ENCODE measurements at places on chromosomes 1 and 21.

GRCh38 chr21:44691686-44692085, 5.3 kb upstream of the KRTAP10-12 start:
- DNase-seq = no peak

- DNase-seq = no peak
These were observed 190.0 kb upstream of the C1orf105 start for GRCh38 chr1:172230526-172230925.

DNA sequence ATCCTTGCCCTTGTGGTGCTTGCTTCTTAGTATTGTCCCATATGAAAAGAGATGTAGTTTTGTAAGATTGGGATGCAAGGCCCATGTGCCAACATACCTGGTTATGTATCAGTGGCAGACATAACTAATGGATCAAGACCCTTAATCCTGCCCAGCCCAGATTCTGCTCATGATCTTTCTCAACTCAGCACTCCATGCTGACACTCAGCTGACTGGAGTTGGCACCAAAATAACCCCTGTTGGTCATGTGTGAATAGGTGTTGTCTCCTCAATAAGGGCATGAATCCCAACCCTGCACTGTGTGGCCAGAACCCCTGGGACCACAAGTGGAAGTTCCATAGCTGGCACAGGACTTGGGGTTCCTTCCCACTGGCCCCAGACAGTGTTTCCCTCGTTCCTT, 13.9 kb upstream of the CNR2 start:
- DNase-seq = no peak

DNA sequence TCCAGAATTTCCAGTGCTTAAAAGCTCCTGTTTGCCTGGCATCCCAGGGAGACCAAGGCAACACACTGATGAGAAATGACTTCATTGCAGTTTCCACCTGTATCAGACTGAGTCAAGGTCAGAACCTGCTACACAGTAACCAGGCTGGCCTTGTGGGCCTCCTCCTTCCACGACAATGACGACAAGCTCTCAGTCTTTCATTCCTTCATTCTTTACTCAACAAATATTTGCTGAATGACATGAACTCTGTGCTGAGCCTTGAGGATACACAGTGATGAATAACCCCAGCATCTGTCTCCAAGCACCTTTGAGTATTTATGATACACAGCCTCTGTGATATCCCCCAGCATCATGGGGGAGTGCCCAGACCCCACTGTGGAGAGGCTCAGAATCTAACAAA, 8.9 kb upstream of the LCE5A start:
- no peak for DNase-seq

- no peak for DNase-seq
These were observed 225.3 kb upstream of the B3GALT2 start for GRCh38 chr1:193411714-193412113.

DNA sequence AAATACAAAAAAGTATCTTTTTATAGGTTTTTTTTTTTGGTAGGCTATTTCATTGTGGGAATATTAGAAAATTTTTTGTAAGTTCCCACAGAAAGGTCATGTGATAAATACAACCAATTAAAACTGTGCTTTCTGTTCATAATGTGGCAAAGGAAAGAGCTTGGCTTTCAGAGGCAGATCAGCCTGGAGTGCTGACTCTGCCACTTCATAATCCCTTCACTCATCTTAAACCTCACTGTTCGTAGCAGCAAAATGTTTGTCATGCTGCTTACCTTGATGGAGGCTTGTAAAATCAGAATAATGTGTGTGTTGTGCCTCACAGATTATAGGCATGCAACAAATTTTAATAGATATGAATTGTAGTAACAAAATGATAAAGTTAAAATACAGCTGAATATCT, 176.8 kb downstream of the ZP4 start:
- DNase-seq = no peak

DNA sequence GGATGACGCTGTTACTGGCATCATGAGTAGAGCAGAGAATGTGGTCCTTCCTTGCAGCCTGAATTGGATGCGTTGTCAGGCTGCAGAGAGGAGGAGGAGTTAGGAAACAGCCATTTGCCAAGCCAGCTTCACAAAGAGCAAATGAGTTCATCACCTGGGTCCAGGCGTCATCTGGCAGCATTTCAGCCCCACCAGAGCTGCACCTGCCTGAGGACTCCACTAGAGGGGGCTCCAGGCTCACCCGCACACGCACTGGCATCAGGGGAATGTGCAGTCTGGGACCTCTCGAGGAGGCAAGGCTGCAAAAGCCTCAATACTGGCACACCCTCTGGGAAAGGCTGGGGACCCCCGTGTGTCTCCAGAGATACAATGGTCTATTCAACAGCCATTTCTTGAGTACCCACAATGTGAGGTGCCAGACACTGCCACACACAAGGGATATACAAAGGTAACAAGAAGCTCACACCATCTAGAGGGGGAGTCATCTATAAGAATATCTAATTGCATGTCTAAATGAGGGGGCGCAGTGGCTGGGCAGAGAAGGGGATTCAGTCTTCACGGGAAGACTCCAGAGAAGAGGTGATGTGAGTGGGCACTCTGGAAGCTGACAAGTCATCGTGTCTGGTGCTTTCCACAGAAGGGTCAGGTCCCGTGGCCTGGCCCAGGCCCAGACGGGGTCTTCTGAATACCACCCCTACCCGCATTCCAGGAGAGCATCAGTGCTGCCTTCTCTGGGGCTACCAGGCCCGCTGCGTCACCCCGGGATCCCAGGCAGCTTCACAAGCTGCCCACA, 53.5 kb upstream of the CNTN2 start:
- DNase-seq = no peak

DNA sequence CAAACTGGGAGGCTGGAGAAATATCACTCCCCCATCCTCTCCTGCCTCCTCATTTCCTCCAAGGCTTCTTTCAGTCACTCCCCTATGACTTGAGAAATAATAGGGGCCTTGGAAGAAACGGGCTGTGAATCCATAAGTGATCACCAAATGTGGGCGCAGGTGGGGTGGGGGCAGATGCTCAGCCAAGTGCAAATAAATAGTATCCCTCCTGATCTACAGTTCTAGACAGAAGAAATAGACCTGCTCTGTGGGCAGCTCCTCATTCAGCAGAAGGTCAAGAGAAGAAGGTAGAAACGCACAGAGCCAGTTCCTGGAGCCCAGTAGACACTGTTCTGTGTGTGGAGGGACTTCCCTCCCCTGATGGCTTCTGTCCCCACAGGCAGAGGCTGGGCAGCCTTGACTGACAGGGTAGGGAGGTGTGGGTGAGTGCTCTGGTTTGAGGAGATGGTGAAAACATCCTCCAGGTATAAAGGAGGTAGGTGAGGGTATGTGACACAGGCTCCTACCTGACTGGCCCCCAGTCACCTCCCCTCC, 17.1 kb downstream of the PAX7 start:
- no peak for DNase-seq

DNA sequence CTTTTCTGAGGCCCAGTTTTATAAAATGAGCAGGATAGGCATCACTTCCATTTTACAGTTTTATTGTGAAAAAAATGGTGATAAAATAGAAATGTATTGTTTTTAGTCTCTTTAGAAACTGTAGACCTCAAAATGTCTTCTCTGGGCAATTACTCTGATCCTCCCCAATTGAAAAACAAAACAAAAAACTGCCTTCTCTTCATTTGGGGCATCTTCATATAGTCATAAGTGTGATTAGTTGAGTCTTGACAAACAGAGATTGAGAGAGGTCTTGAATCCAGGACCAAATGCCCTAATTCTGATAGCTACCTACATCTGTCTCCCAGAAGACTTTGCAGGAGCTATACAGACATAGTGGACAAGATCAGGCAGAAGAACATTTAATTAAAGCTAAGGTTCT, 62.9 kb downstream of the LRRC8C start:
- no peak for DNase-seq

DNA sequence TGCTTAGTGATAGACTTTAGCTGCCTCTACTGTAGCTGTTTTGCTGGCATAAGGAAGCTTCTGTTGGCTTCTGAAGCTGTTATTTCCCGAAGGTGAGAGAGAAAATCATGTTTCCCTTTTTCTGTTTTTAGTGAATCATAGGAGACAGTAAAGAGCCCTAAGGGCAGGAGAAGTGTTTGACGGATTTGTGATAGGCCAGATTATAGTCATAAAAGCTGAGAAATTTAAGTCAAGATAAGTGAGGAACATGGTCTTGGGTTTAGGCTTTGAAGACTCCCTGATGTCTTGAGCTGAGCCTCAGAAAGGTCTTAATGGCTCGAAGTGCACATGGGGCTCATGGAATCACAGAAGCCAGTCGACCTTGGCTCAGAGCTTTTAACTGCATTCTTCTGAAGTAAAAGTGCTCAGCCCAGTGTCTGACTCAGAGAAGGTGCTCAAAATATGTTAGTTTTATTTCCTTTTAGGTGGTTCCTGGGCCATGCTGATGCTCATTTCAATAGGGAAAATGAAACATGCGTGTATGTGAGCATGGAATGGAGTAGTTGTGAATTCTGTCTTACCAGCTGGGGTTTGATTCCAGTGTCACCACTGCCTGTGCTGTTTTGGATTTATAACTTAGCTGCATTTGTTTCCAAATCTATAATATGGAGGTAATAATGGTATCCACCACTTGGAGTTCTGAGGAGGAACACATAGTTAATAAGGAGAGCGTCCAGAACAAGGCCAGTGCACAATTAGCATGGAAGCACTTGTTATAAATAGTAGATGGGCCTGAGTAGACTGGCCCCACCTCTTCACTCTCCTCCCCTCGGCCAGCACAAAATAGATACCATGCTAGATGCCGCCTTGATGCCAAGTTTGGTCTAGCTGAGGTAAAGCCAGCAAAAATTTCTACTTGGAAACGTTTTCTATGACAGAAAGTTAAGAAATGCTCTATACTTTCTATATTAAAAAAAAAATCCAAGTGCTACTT, 99.2 kb downstream of the C1orf21 start:
- no peak for DNase-seq

- DNase-seq = no peak
These were observed 104.0 kb upstream of the PPM1J start for GRCh38 chr1:112818990-112819689.

DNA sequence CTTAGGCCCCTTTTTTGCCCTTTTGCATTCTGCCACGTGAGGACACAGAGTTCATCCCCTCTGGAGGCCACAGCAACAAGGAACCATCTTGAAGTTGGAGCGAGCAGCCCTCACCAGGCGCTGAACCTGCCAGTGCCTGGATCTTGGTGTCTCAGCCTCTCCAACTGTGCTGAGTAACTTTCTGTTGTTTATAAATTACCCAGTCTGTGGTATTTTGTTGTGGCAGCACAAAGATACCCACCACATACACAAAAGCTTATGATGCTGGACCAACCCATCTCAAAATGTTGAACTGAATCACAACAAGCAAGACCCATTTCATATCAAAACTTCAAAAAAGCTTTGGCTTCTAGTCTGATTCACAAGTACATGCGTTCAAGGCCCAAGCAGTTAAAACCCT, 649.9 kb downstream of the KIF26B start:
- DNase-seq = no peak

DNA sequence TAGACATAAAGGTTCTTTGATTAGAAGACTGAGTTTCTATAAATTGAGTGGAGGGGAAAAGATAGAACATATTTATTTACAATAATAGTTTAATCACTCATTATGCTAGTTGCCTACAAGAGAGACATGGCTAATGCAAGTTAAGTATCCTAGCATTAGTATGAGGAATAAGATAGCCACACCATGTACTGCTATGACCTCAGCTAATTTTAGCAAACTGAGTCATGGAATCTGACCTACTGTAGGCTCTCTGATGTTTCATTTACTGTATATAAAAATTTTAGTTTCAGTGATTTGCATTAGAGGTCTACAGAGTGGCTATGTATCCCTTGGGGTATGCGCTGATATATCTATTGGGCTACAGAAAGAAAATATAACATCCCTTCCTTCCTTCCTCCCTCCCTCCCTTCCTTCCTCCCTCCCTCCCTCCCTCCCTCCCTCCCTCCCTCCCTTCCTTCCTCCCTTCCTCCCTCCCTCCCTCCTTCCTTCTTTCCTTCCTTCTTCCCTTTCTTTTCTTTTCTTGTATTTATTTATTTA, 5.8 kb downstream of the AGL start:
- DNase-seq = no peak

GRCh38 chr21:32256873-32257620, 21.8 kb downstream of the MIS18A start:
- no peak for DNase-seq

DNA sequence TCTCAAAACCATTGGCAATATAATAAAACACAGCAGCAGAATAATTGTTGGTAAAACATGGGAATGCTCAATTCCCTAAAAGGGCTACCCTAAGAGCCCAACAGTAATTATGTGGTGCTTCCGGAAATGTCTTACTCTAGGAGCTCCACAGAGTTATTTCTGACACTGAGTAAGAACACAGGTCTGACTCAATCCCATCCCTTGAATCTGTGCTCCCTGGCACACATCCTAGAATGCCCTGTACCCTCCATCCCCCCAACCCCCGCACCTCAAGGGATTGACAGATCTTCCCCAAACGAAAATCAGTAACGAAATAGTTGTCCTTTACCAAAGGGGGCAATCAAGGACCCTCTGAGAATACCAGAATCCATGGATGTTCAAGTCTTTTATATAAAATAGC, 71.9 kb downstream of the SMYD2 start:
- DNase-seq = no peak

- no peak for DNase-seq
These were observed 49.7 kb downstream of the RAP1A start for GRCh38 chr1:111669268-111669667.

DNA sequence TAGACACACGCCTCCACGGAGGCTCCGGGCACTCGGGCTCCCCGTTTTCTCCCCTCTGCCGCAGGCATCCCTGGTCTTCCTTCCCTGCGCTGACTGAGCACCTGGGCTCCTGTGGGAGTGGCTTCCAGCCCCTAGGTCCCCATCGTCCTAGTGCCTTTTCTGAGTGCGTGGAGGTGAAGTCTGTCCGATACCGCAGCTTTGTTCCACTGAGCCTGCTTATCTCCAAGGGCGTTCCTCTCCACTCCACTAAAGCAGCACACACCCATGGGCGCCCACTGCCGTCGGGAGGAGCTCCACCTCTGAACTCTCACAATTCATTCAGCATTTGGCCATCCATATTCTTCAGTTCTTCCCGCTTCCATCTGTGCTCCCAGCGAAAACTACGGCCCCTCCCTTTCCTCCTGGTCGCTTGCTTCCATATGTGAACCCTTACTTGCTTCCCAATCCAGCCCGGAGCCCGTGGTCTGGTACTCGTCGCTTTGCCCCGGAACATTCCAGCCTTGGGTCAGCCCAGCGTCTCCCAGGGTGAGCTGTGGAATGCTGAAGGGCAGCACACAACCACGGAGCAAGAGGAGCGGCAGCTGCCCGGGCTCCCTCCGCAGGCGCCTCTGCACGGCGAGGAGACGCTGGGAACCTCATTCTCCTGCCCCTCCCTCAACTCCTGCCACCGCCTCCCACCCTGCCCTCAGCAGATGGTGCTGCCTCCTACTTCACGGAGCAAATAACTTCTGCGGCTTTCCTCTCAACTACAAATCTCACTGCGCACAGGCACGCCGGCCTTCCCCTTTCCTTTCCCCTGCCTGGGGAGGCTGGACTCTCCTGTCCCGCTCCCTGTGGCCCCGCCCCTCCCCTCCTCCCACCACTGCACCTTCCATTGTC, 27.5 kb downstream of the ATP8B2 start:
- no peak for DNase-seq

DNA sequence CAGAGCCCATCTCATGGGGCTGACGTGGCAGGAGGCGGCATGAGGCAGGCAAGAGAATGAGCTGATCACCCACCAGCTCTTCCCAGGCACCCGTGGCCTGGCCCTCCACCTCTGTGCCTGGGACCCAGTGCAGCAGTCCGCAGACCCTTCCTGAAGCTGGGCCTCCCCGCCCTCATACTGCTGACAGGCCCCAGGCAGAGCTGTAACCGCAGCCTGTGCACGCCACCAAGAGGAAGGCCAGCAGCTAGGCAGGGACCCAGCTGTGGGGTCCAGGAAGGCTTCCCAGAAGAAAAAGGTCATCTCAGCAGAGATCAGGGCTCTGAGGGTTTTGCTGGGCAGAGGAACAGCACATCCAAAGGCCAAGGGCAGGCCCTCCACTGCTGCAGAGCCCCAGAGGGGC, 9.8 kb upstream of the MTFR1L start:
- no peak for DNase-seq
